ENCODE measurements at places on chromosomes 6 and 20.

DNA sequence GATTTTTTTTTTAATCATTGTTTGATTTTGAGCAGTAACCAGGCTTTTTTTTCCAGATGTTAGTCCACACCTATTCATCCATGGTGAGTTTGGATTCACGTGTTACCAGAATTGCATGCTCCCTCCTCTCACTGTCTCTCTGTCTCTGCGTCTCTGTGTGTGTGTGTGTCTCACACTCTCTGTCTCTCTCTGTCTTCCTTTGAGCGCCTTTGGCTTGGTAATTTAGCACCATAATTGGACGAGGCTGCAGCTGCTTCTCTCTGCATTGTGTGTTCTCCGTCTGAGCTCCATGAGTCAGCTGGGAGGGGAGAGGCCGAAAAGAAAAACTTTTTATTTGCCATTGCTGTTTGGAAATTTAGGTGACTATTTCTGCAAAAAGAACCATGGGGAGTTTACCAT is 3.4 kb downstream of the TFAP2B start:
- no peak for DNase-seq

DNA sequence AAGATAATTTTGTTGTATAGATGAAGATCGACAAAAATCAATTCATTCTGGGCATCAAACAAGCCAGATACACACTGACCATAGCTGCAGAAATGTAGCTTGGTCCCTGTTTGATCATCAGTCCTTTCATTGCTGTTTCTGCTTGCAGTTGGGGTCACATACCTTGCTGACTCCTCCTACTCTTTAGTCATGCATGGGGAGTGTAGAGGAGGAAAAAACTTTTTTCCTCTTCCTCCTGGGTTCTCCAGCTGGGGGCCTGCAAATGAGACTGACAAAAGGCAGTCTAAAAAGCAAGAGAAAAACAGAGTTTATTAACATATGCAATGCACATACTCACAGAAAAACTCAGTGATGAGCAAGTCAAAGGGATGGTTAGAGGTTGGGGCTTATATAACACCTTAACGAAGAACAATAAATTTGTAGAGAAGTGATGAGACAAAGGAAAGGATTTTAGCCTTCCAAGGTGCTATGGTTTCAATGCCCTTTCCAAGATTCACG is 105.8 kb downstream of the QRSL1 start:
- DNase-seq: no peak

DNA sequence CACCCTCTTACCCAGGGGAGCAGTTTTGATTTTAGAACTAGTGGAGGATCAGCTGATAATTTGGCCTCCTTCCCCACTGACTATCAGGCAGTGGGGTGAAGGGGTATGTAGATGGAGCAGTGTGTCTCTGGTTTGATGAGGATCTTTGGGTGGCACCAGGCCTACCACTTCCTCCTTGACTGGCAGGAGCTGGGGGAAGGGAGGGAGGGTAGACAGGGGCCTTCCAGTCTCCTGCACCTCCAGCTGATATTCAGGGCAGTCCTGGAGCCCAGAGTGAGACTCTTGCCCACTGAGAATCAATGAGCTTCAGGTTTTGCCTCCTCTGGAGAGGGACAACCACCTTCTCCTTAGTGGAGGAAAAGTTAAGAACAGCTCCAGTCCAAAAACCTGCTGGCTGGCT is 3.2 kb downstream of the DEF6 start:
- DNase-seq: no peak

DNA sequence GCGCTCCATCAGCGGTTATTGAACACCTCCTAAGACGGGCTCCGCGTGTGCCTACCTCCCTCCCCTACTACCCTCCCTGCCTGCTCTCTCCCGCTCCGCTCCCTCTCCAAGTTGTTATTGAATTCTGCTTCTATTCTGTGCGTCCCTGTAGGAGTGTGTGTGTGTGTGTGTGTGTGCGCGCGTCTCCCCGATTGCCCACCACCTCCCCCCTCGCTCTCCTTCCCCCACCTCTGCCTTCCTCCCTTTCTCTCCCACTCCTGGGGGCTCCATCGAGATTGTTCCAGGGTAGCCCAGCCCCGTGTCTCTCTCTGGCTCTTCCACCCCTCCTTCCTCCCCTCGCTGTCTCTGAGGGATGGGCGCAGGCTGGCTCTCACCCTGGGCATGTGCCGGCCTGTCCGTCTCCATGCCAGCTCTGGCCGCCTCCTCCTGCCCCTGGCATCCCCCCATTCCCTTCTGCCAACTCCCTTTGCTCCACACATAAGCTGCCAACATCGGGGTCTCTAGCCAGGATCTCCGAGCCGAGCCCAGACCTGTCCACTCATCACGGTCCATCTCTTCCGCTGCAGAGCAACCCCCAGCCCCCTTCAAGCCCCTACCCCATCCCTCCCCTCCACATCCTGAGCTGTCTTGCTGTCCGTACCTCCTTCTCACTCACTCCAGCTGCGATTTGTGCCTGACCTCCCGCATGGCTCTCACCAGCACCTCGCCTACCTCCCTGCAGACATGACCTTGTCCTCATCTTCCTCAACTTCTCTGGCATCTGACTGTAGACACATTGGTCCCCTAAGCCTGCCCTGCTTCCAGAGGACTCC is 68.5 kb downstream of the SRC start:
- no peak for DNase-seq

DNA sequence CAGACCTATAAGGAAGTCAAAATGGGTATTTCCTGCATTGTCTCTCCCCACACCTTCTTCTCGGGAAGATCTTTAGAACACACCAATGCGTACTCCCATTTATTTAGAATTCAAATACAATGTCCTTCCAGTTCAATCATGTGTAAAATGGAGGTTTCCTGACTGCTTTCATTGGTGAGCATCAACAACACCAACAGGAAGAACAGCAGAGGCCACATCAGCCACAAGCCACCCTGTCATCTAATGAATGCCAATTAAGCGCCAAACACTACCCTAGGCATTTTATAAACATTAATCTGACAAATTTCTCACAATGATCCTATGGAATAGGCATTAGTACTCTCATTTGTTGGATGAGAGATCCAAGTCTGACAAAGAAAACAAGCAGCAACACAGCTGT is 68.4 kb upstream of the SMLR1 start:
- no peak for DNase-seq

- no peak for DNase-seq
Observed at GRCh38 chr6:88376197-88376596, 210.1 kb upstream of the CNR1 start.
